ENCODE measurements at places on chromosomes 7 and 10. TPM values are rescaled to one million over a fixed set of nuclear protein-coding genes. Genes with fewer than 3 reads are reported as not detected.

Gene ZNF239
- total RNA-seq = 4.2 TPM

Gene TET1
- total RNA-seq = 9.9 TPM

Gene FAM25G
- not detected for total RNA-seq

Gene ADRB1
- total RNA-seq = 0.07 TPM

Gene PTPN12
- total RNA-seq = 68.2 TPM

Gene SCART1
- total RNA-seq = 2.4 TPM

Gene LRIT1
- total RNA-seq = not detected

Gene ABCB4
- total RNA-seq = 0.15 TPM

Gene CUZD1
- total RNA-seq = not detected

Gene NPSR1
- not detected for total RNA-seq

- H3K36me3 ChIP-seq = peaks cover 1% of the 10 kb centered on the region
- H3K27ac ChIP-seq = no peak overlapping the region
- H3K4me3 ChIP-seq = no peak overlapping the region
- DNase-seq = no peak
- H3K27me3 ChIP-seq = peaks cover 13% of the 10 kb centered on the region
Observed at GRCh38 chr10:48287417-48288391, 13.2 kb upstream of the FRMPD2 start.

GRCh38 chr10:16566202-16566805 lies 44.6 kb upstream of the C1QL3 start:
- H3K27me3 ChIP-seq = peaks cover 17% of the 10 kb centered on the region
- H3K27ac ChIP-seq = no peak overlapping the region
- H3K4me3 ChIP-seq = peak overlapping the region; percentile 18
- no peak for DNase-seq
- H3K36me3 ChIP-seq = no peaks in the 10 kb centered on the region

GRCh38 chr10:2933924-2934323 lies 133.4 kb upstream of the PFKP start:
- no peak overlapping the region for H3K27ac ChIP-seq
- peaks cover under 1% of the 10 kb centered on the region for H3K27me3 ChIP-seq
- H3K36me3 ChIP-seq = no peaks in the 10 kb centered on the region
- peaks cover 12% of the 10 kb centered on the region for H3K4me1 ChIP-seq

DNA sequence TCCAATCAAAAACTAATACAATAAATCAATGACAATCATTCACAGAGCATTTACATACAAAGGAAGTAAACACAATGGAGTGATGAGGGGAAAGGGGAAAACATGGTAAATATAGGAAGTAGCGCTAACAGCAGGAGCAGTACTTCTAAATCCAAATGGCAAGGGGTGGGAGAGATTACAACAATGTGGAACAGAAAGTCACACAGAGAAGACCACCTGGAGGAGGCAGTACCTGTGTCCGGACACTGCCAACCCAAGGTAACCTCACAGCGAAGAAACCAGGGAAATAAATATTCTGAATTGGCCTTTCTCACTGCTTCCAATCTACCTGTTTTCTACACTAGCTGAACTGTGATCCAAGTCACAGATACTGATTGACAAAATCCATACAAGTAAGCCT lies 58.2 kb downstream of the ABI1 start:
- H3K27ac ChIP-seq = no peak overlapping the region
- no peak overlapping the region for H3K4me3 ChIP-seq
- H3K36me3 ChIP-seq = no peaks in the 10 kb centered on the region
- H3K27me3 ChIP-seq = no peaks in the 10 kb centered on the region
- no peak for DNase-seq

- H3K36me3 ChIP-seq = no peaks in the 10 kb centered on the region
- DNase-seq = no peak
- no peaks in the 10 kb centered on the region for H3K4me1 ChIP-seq
- no peak overlapping the region for H3K27ac ChIP-seq
- peaks cover 14% of the 10 kb centered on the region for H3K27me3 ChIP-seq
Observed at GRCh38 chr10:120051671-120052070, 159.1 kb downstream of the SEC23IP start.

GRCh38 chr7:3859431-3859830 lies 558.4 kb downstream of the SDK1 start:
- H3K4me1 ChIP-seq = peaks cover 11% of the 10 kb centered on the region
- no peak for DNase-seq
- no peak overlapping the region for H3K27ac ChIP-seq
- peaks cover 6% of the 10 kb centered on the region for H3K36me3 ChIP-seq

- no peak overlapping the region for H3K4me3 ChIP-seq
- DNase-seq = no peak
- H3K27ac ChIP-seq = no peak overlapping the region
- no peaks in the 10 kb centered on the region for H3K36me3 ChIP-seq
- no peaks in the 10 kb centered on the region for H3K27me3 ChIP-seq
- H3K4me1 ChIP-seq = no peaks in the 10 kb centered on the region
Observed at GRCh38 chr10:3647074-3647473, 137.9 kb downstream of the KLF6 start.

GRCh38 chr7:70316745-70317144 lies 718.5 kb downstream of the AUTS2 start:
- H3K4me1 ChIP-seq = peaks cover 17% of the 10 kb centered on the region
- H3K27ac ChIP-seq = no peak overlapping the region
- no peaks in the 10 kb centered on the region for H3K27me3 ChIP-seq
- no peak for DNase-seq

- H3K27me3 ChIP-seq = peaks cover 39% of the 10 kb centered on the region
- DNase-seq = no peak
- peaks cover 5% of the 10 kb centered on the region for H3K4me1 ChIP-seq
Observed at GRCh38 chr7:1234049-1234880, 1.6 kb downstream of the UNCX start.

DNA sequence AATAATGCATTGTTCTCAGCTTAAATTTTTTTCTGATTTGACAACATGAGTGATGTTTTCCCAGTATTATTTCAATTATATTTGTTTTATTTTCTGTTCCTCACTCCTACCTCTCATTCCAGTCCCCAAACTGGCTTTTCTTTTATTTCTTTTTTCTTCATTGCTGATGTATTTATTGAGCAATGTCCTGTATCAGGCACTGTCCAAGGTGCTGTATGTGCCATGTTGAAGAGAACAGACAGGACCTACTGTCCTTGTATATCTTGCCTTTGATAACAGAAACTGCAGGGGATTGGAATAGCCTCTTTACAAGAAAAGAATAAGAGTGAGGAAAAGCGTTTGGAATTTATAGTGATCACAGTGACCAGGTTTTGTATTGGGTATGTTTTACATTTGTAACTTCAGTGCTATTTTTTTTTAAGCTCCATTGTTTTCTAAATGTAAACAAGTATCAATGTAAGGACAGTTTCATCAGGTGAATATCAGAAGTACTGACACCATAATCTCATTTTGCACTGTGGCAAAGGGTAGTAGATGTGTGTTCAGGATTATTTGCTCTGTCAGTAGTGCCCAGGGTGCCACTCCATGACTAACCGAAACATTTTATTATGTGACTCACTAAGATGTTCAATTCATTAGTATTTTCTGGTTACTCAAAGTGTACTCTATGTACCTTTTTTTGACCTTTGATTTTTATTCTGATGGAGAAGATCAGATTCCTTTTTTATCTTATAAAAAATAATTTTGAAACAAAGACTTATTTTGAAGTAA lies 15.6 kb upstream of the CLDN12 start:
- H3K27me3 ChIP-seq = no peaks in the 10 kb centered on the region
- no peak overlapping the region for H3K27ac ChIP-seq
- H3K36me3 ChIP-seq = peaks cover 17% of the 10 kb centered on the region
- no peak for DNase-seq

GRCh38 chr10:13712837-13713581 lies 126.2 kb downstream of the PRPF18 start:
- peak overlapping the region; percentile 89 for H3K27ac ChIP-seq
- H3K36me3 ChIP-seq = peaks cover 15% of the 10 kb centered on the region
- H3K4me3 ChIP-seq = no peak overlapping the region
- H3K27me3 ChIP-seq = no peaks in the 10 kb centered on the region

GRCh38 chr10:50375051-50375452 lies 123.7 kb upstream of the ASAH2 start:
- no peaks in the 10 kb centered on the region for H3K27me3 ChIP-seq
- H3K4me3 ChIP-seq = no peak overlapping the region
- no peak for DNase-seq
- H3K36me3 ChIP-seq = peaks cover 3% of the 10 kb centered on the region
- H3K27ac ChIP-seq = no peak overlapping the region

DNA sequence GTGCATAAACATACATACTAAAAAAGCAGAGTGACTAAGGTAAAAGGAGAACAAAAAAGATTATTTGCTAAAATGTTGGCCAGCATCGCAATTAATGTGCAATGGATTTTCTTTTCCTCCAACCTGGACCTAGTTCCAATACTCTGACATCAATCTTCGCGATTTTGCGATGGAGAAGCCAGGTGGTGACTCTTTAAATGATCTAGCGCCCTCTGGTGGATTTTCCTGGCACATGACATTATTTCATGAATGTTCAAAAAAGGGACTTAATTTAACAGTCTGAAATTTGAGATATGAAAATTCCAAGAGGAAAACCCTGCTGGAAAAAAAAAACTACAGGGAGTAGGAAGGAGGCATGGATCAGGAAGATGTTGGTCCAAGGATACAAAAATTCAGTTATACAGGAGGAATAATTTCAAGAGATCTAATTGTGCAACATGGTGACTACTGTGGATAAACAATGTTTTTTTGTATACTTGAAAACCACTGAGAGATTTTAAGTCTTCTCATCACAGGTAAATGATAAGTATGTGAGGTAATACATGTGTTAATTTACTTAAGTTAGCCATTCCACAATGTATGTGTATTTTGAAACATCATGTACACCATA lies 4.3 kb upstream of the KCNMA1 start:
- peak overlapping the region; percentile 46 for H3K27ac ChIP-seq
- no peaks in the 10 kb centered on the region for H3K36me3 ChIP-seq
- no peak for DNase-seq
- no peak overlapping the region for H3K4me3 ChIP-seq

GRCh38 chr10:71025535-71025934 lies 137.2 kb upstream of the PCBD1 start:
- H3K36me3 ChIP-seq = no peaks in the 10 kb centered on the region
- no peaks in the 10 kb centered on the region for H3K4me1 ChIP-seq
- no peak for DNase-seq
- H3K27ac ChIP-seq = no peak overlapping the region
- no peak overlapping the region for H3K4me3 ChIP-seq

DNA sequence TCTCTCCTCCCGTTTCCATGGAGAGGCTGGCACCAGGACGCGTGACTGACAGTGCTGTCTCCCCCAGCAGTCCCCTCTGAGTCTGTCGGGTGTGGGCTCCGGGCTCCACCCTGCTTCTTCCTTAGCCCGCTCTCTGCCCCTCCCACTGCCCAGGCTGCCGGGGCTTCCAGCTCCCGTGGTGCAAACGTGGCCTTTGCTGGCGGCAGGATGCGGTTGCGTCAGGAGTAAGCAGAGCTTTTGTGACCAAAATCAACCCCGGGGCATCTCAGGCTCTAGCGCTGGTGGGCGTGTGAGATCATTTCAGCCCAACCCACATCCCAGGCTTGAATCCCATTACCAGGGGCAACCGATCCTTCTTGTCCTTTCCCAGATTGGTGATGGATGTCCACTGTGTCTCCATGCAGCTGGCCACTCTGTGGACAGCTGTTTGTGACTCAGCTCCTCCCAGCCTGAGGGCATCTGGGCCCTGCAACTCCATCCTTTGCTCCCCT lies 28.2 kb downstream of the PTPRE start:
- no peak for DNase-seq
- no peak overlapping the region for H3K4me3 ChIP-seq
- H3K27ac ChIP-seq = no peak overlapping the region
- no peaks in the 10 kb centered on the region for H3K27me3 ChIP-seq

DNA sequence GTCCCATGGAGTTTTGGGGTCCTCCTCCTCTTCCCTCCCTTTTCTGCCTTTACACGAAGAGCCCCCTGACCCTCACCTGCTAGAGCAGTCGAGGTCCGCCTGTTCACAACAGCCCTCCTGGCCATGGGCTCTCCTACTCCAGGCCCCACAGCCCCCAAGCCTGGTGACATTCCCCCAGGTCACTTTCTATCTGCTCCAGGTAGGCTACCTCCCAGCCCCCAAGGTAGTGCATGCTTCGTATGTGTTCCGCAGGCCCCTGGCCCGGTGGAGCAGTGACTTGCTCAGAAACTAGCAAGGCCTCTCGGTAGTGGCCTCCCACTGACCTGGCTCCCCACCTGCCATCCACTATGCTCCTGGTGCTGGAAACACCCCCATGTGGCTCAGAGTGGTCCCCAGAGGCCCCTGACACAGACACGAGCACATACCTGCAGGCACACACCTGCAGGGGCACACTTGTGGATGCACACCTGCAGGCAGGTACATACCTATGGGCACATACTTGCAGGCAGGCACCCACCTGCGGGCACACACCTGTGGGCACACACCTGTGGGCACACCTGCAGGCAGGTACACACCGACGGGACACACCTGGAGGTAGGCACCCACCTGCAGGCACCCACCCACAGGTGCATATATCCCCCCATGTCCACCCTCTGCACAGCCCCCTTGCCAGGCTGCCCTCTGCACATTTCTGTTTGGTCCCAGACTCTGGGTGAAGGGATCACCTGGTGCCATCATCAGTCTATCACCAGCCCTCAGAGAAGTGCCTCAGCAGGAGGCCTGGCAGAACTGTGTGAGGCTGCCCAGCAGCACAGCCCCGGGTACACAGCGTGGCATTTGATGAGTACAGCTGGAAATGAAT lies 322.5 kb downstream of the PTPRN2 start:
- no peaks in the 10 kb centered on the region for H3K27me3 ChIP-seq
- H3K36me3 ChIP-seq = no peaks in the 10 kb centered on the region
- no peak overlapping the region for H3K27ac ChIP-seq

- H3K36me3 ChIP-seq = no peaks in the 10 kb centered on the region
- no peaks in the 10 kb centered on the region for H3K27me3 ChIP-seq
- H3K4me3 ChIP-seq = no peak overlapping the region
Observed at GRCh38 chr7:10707519-10707918, 266.2 kb upstream of the PHF14 start.

GRCh38 chr10:69655868-69656555 lies 26.0 kb downstream of the FAM241B start:
- peak; percentile 63 for DNase-seq
- H3K4me1 ChIP-seq = peaks cover 13% of the 10 kb centered on the region
- no peak overlapping the region for H3K4me3 ChIP-seq
- no peak overlapping the region for H3K27ac ChIP-seq

GRCh38 chr10:36366843-36367242 lies 724.7 kb upstream of the FZD8 start:
- no peaks in the 10 kb centered on the region for H3K27me3 ChIP-seq
- H3K27ac ChIP-seq = no peak overlapping the region
- no peak for DNase-seq
- H3K36me3 ChIP-seq = no peaks in the 10 kb centered on the region
- H3K4me1 ChIP-seq = no peaks in the 10 kb centered on the region

DNA sequence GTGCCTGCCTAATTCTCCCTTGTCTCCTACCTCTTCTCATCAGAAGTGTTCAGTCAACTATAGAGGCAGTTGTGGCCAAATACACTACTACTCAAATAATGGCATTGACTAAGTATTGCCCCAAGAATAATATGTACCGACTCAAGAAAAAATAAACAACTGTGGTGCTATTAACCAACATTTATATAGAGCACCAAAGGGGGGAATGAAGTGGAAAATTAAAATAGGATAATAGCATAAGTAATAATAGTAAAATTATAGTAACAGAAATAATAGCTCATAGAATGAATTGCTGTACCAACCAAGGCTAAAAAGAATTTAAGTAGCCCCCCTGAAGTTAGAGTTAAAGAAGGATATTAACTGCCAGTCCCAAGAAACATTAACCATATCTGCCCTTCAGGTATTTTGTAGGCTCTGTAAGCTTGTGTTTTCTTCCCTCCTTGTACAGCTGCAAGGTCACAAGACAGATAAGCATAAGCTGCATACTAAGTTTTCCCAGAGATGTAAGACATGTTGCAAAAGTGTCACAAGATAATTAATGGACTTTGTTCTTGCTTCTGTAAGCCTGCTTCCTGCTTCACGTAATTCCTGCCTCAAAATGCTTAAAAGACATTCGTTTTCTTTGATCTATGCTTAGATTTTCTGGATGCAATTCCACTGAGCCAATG lies 10.9 kb upstream of the CYREN start:
- no peak for DNase-seq
- no peak overlapping the region for H3K4me3 ChIP-seq
- peaks cover 45% of the 10 kb centered on the region for H3K36me3 ChIP-seq
- H3K27me3 ChIP-seq = no peaks in the 10 kb centered on the region
- no peaks in the 10 kb centered on the region for H3K4me1 ChIP-seq
